Naive thymus-derived CD4-positive, alpha-beta T cell (primary cell): ENCODE measurements at places on chromosomes 16 and 17. TPM values are rescaled to one million over a fixed set of nuclear protein-coding genes. Genes with fewer than 3 reads are reported as not detected.

GRCh38 chr17:34306466-34306865, 12.8 kb upstream of the CCL8 start:
- no peak for DNase-seq

GRCh38 chr17:13400491-13400890, 201.2 kb downstream of the HS3ST3A1 start:
- DNase-seq: no peak

DNA sequence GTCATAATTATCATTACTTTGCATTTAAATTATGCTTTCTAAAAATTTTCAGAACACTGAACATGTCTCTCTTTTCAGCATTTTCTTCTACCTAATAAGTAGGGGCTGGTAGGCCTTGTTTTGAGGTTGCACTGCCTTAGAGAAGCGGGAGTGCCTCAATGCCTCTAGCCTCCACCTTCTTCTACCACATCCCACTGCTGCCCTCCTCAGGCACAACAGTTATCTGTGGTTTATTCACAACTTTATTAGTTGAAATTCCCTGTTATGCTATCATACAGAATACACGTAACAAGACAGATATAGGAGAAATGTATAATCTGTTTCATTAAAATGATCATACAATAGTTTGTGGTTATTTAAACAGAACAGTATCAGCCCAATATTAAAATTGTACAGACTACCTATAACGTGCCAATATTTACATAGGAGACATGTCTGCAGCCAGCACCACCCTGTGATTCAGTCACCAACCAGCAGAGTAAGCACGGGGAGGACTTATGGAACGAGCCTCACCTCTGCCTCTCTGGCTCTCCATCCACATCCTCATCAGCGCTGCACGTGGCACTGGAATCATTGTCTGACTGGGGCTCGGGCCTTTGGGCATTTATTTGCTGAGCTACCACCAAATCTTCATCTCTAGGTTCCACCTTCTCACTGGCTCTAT, 101.2 kb downstream of the TTC19 start:
- no peak for DNase-seq

GRCh38 chr17:76077584-76078110, 1.3 kb upstream of the ZACN start:
- no peak for DNase-seq

- no peak for DNase-seq
Measured at GRCh38 chr17:80416940-80417293, 1.9 kb downstream of the ENDOV start.

DNA sequence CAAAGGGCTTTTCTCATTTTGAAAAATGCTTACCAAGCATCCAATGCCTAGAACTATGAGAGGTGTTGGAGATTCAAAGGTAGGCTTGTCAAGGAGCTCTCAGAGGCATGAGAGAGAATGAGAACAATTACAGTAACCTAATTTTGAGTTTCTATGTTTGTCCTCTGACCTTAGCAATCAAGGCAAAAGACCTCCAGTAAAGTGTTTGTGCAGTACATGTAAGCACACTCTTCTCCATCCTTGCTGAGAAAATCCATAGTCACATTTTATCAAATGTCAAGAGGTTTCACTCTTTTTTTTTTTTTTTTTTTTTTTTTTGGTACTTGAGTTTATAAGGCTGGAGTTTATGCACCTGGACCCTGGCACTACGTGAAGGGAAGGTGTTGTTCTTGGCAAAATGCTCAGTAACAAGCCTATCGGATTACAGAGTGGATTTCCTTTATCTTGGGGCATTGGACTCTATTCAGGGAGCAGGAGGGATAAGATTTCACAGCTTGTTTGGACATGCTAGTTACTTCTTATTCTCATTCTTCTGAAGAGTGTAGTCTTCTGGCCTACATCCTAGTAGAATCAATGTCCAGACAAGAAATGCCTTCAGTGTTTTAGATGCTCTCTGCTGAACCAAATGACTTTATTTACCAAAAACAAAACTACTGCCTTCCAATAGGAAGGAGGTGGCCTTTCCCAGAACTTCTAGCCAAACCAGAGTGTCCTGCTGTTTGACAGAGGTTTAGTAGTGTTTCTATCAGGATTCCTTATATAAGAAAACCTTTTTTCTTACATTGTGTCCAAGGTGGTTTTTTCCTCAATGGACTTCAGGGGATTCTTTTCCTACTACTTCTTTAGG, 21.9 kb downstream of the KCNJ2 start:
- DNase-seq: no peak

DNA sequence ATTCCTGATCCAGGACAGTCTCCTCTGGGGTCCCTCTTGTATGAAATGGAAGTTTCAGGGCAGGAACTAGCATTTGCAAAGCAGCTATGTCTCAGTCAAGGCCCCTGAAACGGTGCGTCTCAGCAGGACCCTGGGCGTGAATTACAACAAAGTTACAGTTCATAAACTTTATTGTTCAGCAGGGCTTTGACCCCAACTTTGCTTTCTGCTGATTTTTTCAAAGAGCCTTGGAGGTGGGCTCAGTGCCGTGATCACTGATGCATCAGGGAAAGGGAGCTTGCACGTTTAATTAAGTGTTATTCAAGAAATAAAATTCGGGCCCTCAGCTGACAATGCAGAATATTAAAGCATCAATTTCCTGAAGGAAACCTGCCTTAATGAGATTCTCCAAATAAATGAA, 260.1 kb upstream of the C16orf82 start:
- DNase-seq: no peak

GRCh38 chr17:58265902-58266875, 14.5 kb downstream of the MPO start:
- no peak for DNase-seq

DNA sequence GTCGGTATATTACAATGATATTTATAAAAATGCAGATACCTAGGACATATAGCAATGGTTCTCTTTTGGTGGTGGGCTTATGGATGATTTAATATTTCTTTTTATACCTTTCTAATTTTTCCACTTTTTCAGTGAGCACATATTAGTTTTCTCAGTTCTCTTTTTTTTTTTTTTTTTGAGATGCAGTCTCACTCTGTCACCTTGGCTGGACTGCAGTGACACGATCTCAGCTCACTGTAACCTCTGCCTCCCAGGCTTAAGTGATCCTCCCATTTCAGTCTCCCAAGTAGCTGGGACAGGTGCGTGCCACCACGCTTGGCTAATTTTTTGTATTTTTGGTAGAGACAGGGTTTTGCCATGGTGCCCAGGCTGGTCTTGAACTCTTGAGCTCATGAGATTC, 15.1 kb downstream of the MAP3K14 start:
- DNase-seq: no peak

DNA sequence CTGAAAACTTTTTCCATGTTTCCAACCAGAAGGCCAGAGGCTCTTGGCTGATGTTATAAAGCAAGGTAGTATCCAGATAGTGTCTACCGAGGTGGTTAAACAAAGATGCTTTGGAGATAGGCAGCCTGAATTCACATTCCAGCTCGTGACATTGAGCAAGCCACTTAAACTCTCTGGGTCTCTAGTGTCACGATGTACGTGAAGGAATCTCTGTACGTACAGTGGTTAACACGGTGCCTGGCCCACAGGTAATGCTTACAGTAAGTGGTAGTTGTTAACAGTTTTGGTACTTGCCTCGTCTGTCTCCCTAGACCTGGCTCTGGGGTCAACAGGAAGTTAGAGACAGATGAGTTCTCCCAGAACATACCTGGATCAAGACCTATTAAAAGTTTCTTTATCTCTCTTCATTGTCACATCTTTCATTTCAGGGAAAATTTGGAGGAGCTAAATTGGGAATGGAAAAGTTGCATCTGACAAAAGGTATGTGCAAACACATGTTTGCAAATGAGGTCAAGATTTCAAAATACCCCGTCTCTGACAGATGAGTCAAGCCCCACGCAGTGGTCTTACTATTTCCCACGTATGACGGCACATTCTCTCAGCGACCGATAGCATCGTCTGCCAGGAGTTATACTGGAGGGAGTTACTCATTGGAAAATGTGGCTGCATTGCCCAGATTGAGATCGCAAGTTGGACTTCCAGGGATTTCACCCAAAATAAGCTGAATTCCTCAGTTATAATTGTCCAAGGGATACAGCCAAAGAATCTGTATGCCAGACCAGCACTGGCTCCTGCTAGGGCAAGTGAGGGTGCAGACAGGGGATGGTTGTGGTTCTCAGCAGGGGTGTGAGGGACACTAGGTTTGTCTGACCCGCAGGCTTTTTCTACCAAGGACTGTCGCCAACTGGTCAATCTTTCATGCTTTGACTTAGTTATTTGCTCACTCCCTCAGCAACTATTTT, 18.9 kb upstream of the MYH10 start:
- no peak for DNase-seq

DNA sequence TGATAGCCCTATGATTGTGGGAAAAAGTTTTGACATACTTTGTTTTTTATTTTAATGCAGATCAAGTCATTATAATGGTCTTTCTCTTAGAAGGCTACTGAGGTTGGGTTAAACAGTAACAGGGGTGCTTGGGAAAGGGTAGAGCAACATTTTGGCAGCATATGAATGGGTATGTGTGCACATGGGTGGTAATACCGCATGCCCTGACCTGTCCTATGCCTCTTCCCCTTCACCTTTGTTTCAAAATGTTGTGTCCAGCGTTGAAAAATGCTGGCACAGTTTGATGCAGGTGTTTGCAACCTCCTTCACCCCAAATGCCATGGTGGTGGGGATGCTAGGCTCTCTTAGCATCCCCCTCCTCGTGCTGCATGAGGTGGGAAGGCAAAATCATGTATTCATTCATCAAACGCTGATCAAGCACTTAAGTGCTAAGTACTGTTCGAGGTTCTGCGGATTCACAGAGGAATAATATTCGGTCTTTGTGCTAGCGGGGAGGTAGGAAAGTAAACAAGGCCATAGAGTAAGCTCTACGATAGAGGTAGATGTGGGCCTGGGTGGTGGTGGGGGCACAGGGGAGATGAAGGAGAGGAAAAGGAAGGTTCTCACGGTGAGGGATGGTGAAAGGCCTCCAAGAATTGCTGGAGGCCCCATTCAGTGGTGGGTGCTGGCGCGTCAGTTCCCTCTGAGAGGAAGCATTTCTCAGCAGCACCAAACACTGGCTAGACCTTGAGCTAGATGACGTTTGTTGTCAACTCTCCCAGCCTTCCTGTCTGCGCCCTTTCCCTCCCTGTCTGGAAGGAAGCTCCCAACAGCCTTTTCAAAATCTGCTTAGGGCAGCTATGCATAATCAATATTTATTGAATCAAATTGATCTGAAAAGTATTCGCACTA, 13.3 kb upstream of the MARCHF10 start:
- DNase-seq: no peak

- DNase-seq: no peak
Measured at GRCh38 chr17:76039121-76039520, 12.0 kb upstream of the EVPL start.

DNA sequence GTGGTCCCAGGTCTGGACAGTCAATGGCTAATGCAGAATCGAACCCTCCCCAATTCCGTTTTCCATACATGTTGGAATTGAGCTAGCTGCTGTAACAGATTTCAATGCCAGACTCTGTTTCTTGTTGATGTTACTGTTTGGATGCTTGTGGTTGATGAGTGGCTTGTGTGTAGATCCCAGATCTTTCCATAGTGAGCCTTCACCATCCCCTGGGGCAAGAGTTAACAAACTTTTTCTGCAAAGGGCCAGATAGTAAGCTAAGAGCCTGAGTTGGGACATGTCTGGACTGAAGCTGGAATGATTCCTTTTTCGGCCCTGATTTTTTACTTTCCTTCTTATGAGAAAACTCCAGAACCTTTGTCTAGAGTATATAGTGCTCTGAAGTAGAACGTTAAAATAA, 296.3 kb downstream of the CPPED1 start:
- DNase-seq: no peak

DNA sequence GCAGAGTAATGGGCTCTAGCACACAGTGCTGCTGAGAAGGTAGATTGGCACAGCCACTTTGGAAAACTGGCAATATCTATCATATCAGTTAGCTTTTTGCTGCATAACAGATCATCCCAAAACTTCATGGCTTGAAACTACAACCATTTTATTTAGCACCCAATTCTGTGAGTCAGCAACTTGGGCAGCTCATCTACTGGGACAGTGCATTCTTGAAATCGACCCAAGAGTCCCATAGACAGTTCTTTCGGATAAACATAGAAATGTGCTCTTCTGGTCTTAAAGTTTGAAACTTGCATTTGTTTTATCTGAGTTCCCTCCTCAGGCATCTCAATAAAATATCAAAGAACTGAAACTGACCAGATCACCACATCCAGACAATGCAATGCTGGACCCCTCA, 76.7 kb downstream of the CEP112 start:
- no peak for DNase-seq

- DNase-seq: peak; percentile 4
Measured at GRCh38 chr16:19690196-19690595, 27.8 kb downstream of the KNOP1 start.

DNA sequence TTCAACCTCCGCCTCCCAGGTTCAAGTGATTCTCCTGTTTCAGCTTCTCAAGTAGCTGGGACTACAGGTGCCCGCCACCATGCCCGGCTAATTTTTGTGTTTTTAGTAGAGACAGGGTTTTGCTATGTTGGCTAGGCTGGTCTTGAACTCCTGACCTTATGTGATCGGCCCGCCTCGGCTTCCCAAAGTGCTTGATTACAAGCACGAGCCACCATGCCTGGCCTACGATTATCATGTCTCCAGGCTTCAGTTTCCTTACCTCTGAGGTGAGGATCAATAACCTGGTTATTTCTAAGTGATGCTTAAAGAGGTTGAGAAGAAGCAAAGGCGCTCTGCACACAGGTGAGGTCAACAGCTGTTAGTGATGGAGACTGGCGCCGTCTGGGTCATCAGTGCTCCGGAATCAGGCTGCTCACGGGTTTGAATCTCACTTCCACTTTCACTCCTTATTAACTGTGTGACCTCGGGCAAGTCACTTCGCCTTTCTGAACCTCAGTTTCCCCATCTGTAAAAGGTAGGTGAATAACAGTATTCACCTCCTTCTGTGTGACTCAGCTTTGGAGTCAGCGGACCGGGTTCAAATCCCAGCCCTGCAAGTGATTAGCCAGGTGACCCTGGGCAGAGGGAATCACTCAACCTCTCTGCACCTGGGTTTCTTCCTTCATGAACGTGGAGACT, 745 bp upstream of the ABCC1 start:
- peak; percentile 17 for DNase-seq

NRN1L gene
- 3.2 TPM for total RNA-seq

PRAC2 gene
- not detected in 2 replicates for total RNA-seq

CD7 gene
- total RNA-seq: 68.6 TPM

HSD11B2 gene
- total RNA-seq: not detected

HS3ST3A1 gene
- 3.6 TPM for total RNA-seq

TAC4 gene
- not detected in 2 replicates for total RNA-seq

SLC12A3 gene
- total RNA-seq: 0.49 TPM

RGS11 gene
- total RNA-seq: 0.17 and 0.28 TPM in 2 replicates

RNF166 gene
- 121 and 133 TPM in 2 replicates for total RNA-seq
